ENCODE measurements at places on chromosomes 12 and 14. TPM values are rescaled to one million over a fixed set of nuclear protein-coding genes. Genes with fewer than 3 reads are reported as not detected.

- DNase-seq = no peak
Observed at GRCh38 chr12:131119936-131120335, 166.2 kb downstream of the ADGRD1 start.

DNA sequence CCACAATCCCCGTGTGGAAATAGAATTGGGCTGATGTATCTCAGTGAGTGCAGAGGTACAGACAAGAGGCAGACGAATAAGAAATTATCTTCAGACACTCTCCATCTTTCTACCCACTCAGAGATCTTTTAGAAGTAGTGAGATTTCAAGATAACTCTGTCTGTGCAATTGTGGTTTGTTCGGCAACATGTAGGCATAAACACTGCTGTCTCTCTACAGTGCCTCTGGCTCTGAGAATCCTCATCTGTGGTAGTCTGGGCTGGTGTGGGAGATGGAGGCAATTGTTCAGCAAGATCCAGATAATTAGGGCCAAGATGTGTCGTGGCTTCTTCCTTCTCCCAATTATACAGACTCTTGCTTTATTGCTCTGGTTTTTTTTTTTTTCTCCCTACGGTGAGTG, 3.1 kb downstream of the HOXC13 start:
- no peak for DNase-seq

Gene PTGER2
- total RNA-seq = 6.0 TPM

DNA sequence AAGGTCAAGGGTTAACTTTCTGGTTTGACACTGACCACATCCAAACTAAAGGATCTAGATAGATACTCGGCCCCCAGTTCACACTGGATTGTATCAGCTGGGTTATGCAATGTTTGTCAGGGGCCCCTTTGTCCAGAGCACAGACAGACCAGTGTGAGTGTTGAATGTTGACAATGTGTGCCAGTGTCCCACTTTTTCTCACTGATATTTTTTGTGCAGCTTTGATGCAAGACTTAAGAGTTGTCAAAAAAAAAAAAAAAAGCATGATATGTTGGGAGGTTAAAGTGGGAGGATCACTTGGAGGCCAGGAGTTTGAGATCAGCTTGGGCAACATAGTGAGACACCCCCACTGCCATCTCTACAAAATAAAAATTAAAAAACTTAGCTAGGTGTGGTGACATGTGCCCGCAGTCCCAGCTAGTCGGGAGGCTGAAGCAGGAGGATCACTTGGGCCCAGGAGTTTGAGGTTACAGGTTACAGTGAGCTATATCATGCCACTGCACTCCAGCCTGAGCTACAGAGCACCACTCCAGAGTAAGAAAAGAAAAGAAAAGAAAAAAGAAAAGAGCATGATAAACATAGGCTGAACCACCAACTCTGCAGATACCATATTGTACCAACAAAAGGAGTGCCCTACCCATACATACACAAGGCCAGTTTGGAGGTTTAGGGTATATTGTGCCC, 97.5 kb downstream of the LGR5 start:
- no peak for DNase-seq

Gene NT5DC3
- 10.2 TPM for total RNA-seq

GRCh38 chr12:2682296-2683251, 112.2 kb upstream of the FKBP4 start:
- no peak for DNase-seq

GRCh38 chr12:113903381-113903863, 62.7 kb downstream of the RBM19 start:
- DNase-seq = no peak

DNA sequence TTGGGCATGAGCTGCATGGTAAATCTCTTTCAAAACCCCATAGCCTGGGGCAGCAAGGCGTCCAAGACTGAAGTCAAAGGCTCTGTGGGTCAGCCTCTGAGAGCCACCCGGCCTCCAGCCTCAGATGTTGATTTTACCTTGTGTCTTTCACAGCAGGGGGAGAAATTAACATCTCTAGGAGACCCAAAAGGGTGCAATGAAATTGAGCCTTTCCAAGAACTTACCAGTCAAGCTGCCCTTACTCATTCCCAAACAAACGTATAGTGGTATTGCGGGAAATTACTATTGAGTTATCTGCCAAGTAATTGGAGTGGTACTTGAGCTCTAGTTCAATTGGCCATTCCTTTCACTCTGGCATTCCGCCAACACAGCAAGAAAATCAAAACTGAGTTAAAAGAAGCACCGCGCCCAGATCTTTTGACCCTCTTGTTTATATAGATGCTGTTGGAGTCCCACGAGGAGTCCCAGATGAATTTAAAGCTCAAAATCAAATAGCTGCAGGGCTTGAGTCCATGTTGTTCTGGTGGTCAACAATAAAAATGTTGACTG, 380.7 kb upstream of the SYT1 start:
- no peak for DNase-seq

DNA sequence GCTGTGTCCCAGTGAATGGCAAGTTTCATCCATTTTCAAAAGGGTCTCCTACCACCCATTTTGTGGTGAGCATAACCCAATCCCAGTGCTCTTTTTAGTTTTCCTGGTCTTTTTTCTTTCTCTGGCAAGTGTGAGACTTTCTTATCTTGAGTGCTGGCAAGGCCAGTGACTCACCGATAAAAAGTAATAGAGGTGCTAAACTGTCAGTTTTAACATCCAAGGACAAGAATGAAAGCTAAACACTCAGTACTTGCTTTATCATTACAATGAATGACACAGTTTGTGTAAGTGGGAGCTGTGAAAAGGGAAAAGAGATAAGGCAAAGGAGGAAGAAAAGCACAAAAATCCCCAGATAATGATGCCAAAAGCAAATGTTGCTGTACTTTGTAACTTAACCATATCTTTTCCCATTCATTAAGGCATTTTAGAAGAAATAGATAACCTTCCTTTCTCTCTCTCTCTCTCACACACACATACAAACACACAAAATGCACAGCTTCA, 4.9 kb upstream of the LRIG3 start:
- DNase-seq = no peak

DNA sequence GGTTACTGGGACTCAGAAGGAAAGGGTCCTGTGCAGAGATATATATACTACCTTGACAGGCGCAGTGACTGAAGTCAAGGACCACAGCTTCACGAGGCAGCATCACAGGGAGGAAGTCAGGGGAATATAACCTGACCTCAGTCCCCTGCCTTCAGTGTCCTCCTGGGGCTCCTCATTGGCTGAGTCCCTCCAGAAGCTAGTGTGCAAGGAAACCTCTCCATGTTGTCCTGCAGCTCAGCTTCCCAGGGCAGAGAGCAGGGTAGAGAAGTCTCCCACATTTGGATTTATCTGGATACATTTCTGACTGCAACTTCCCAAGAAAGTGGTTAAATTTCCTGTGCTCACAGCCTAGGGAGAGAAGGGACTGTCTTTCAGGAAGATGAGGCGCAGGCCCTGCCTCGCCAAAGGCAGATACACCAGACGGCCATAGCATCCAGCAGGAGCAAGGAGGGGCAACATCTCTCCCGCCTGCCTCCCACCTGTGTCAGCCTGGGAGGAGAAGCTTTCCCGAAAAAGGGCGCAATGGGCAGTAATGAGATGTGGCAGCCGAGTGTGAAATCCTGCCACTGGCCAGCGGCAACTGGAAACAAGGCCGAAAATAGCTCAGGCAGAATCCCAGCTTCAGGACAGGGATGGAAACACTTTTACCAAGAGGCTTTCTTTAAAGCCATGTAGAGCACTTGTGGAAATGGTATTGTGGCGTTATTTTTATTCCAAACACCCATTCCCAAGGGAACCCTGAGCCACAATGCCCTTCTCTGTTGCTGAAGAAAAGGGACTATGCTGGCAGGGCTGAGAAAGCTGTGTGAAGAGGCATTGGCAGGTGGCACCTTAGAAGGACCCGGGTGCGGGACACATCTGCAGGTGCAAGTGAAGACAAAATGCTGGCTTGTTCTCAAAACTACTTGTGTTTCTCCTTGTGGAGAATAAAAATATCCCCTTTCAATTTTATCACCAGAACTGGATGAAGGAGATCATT, 54.9 kb upstream of the HIF1A start:
- no peak for DNase-seq

DNA sequence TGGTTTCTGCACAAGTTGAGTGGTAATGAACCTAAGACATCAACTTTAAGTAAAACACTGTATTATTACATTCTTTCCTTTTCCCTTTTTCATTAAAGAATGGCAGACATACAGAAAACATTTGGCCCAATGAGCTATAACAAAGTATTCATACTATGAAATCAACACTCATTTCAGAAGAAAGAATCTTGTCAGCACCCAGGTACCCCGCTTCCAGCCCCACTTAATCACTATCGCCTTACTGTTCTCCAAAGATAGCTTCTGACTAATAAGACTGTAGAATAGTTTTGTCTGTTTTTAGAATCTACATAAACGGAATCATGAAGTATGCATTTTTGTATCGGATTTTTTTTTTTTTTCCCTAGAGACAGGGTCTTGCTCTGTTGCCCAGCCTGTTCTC, 9.5 kb downstream of the CNTN1 start:
- no peak for DNase-seq

Data from omental fat pad (tissue), 4 donors.